ENCODE measurements at places on chromosomes 12 and 14.
A peak's percentile ranks its signal among the peaks of the same experiment; 100 is the strongest.

- peak; percentile 95 for DNase-seq
Measured at GRCh38 chr14:68548194-68549076, 244.4 kb downstream of the ZFP36L1 start.

GRCh38 chr12:109428037-109428629 is 49.0 kb downstream of the KCTD10 start:
- peak; percentile 73 for DNase-seq

GRCh38 chr14:101584055-101584859 is 23.0 kb downstream of the DIO3 start:
- peak; percentile 61 for DNase-seq

- no peak for DNase-seq
Measured at GRCh38 chr12:70948236-70948975, 27.9 kb upstream of the PTPRR start.

DNA sequence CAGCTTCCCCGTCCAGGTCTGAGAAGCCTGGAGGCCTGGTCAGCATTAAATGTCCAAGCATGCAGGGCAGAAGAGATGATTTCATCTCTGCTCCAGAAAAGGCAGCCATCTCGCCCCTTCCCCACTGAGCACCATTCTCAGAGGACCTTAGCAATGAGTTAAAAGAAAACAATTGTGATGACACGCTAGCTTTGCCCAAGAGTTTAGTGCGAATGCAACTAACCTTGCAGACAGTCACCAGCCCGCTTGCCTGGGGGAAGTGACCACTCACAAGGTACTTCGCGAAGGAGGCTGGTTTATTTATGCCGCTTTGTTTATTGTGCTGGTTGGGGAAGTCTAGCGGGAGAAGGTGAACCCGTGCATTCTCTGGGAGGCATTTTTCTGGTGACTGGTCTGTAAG is 170.7 kb downstream of the RBM19 start:
- DNase-seq: no peak

- DNase-seq: no peak
Measured at GRCh38 chr14:89899917-89900663, 54.4 kb downstream of the EFCAB11 start.

DNA sequence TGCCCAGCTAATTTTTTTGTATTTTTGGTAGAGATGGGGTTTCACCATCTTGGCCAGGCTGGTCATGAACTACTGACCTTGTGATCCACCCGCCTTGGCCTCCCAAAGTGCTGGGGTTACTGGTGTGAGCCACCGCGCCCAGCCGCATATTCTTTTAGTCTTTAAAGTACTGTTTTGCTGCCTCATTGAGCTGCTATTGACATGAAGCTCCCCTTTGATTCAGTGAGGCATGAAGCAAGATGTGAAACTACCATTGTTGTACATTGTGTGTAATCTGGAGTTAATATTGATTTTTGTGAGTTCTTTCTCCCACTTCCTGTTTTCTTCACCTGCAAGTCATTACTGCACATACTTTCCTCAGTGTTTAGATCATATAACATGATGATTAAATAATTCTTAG is 80.8 kb downstream of the MNAT1 start:
- DNase-seq: no peak

Measured in fibroblast of the conjunctiva (primary cell).